ENCODE measurements at places on chromosomes 7 and 10.

DNA sequence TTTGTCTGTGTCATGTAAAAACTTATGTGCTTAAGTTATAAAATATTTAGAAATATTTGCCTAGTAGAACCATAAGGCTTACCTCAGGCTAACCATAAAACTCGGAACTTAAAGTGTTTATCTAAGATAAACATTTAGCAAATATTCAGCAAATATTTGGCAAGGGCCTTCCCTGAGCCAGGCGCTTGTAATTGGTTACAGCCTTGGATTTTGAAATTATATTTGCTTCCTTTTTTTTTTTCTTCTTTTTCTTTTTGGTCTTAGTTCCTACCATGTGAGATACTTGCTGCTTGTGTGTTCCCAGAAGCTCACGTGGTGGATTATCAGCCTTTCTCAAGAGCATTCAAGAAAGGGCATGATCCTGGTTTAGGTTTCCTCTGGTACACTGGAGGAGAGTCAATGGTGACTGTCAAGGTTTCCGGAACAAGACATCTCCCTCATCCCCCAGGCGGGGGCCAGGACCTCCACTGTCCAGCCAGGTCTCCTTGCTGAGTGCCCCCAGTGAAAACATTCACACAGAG lies 5.2 kb upstream of the BRI3 start:
- no peak overlapping the region for H3K4me3 ChIP-seq
- H3K27ac ChIP-seq: no peak overlapping the region
- no peaks in the 10 kb centered on the region for H3K36me3 ChIP-seq
- DNase-seq: no peak
- H3K4me1 ChIP-seq: peaks cover 7% of the 10 kb centered on the region

DNA sequence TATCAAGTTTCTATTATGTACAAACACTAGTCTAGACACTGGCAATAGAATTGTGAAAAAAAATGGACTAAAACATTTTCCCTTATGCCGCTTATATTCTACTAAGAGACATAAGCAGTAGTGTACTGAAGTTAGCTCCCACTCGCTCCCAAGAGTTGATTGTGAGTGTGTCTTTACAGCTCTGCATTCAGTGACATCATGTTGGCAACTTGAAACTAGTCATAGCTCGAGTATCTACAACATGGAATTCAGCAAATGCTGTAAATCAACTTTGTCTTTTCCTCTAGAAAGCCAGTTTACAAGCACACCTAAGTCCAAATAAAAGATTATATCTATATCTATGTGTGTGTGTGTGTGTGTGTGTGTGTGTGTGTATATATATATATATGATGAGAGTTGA lies 58.8 kb upstream of the MAGI2 start:
- H3K27ac ChIP-seq: no peak overlapping the region
- no peaks in the 10 kb centered on the region for H3K27me3 ChIP-seq

- no peak for DNase-seq
- H3K4me3 ChIP-seq: no peak overlapping the region
- H3K27ac ChIP-seq: no peak overlapping the region
- H3K36me3 ChIP-seq: no peaks in the 10 kb centered on the region
- H3K27me3 ChIP-seq: no peaks in the 10 kb centered on the region
- no peaks in the 10 kb centered on the region for H3K4me1 ChIP-seq
Measured at GRCh38 chr10:48948470-48949037, 8.9 kb upstream of the LRRC18 start.

DNA sequence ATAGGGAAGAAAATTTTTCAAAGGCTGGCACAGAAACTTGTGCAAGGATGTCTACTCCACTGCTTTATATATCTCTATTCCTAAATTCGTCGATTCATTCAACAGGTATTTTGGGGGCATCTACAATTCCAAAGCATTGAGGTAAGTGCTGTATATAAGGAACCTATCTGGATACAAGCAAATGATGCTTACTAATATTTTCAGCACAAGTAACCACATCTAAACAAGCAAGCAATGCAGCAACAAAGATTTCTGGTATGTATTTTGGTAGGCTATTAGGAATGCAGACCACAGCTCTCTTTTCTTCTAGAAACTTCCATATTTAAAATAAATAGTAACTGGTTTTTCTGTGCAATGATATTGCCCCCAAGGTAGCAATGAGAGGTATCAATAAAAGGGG lies 183.9 kb downstream of the SGMS1 start:
- H3K36me3 ChIP-seq: no peaks in the 10 kb centered on the region
- no peak for DNase-seq
- H3K27ac ChIP-seq: no peak overlapping the region
- no peak overlapping the region for H3K4me3 ChIP-seq
- no peaks in the 10 kb centered on the region for H3K27me3 ChIP-seq

DNA sequence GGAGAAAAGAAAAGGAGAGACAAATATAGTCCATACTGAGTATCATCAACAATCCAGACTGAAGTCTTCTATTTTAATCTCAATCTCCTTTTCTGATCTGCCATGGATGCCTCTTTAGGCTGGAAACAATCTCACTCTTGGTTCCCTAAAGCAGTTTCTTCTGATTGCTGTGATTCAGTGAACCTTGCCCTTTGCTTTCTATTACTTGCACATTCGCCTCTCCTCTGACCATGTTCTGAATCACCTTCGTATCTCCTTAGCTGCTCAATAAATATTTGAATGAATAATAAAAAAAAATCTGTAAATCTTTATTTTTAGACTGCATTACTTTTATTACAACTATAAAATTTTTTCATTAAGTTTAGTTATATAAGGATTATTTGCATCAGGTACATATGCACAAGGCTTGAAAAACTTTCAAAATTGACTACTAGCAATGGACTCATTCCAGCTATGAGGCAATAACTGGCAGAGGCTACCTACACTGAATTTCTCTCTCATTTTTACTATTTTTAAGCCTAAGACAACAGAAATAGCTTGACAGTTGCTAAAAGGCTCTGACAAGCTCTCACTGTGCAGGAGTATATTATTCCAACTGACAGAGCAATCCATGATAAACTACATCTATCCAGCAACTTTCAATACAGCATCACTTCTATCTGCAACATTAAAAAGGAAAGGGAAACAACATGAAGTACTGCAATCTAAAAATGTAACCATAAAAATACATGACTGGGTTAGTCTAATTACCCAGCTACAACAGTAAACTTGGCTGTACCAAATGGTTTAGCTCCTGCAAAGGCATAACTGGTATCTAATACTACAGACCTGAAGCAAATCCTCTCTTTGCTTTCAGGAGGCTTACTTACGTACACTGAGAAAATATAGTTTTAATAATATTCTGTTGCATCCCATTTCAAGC lies 25.6 kb downstream of the TM9SF3 start:
- H3K27me3 ChIP-seq: no peaks in the 10 kb centered on the region
- no peak overlapping the region for H3K27ac ChIP-seq
- H3K4me1 ChIP-seq: peaks cover 4% of the 10 kb centered on the region
- DNase-seq: no peak

DNA sequence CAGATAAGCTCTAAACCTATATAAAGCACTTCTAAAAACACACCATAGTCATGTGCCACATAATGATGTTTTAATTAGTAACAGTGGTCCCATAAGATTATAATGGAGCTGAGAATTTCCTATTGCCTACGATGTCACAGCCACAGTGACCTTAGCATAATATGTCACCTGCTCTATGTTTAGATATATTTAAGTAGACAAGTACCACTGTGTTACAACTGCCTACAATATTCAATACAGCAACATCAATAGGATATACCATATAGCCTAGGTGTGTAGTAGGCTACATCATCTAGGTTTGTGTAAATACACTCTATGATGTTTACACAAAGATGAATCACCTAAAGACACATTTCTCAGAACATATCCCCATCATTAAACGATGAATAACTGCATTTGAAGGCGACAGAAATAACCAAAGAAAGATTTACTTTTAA lies 24.5 kb downstream of the GPR22 start:
- no peaks in the 10 kb centered on the region for H3K27me3 ChIP-seq
- no peak overlapping the region for H3K27ac ChIP-seq
- DNase-seq: no peak
- no peaks in the 10 kb centered on the region for H3K36me3 ChIP-seq
- H3K4me3 ChIP-seq: no peak overlapping the region
- no peaks in the 10 kb centered on the region for H3K4me1 ChIP-seq

- H3K27me3 ChIP-seq: no peaks in the 10 kb centered on the region
- no peak overlapping the region for H3K27ac ChIP-seq
- no peak overlapping the region for H3K4me3 ChIP-seq
- H3K4me1 ChIP-seq: no peaks in the 10 kb centered on the region
- H3K36me3 ChIP-seq: no peaks in the 10 kb centered on the region
Measured at GRCh38 chr7:28654110-28654509, 241.8 kb downstream of the CREB5 start.

GRCh38 chr10:101297901-101298486 lies 56.0 kb upstream of the BTRC start:
- no peaks in the 10 kb centered on the region for H3K4me1 ChIP-seq
- DNase-seq: peak; percentile 48
- H3K4me3 ChIP-seq: no peak overlapping the region
- H3K27me3 ChIP-seq: peaks cover 5% of the 10 kb centered on the region

- DNase-seq: peak; percentile 35
- H3K27ac ChIP-seq: no peak overlapping the region
- no peaks in the 10 kb centered on the region for H3K36me3 ChIP-seq
- H3K4me1 ChIP-seq: no peaks in the 10 kb centered on the region
- no peak overlapping the region for H3K4me3 ChIP-seq
Measured at GRCh38 chr10:58513188-58514110, 777 bp downstream of the BICC1 start.

DNA sequence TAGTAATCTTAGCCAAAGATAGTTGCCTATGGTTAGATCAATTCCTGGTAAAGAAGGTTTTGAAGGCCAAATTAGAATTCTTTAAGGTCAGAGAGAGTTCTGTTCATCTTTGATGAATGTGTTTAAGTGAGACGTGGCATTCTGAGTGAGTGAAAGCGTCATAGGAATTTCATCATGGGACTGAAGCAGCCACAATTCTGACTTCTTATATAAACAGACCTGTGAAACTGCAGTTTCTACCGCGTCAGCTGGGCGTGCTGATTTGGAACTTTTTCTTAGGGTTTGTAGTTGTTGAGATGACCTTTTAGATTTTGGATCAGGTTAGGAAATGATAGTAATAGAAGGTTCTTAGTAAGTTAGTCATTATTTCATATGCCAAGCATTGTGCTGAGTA lies 103.8 kb downstream of the CNNM2 start:
- H3K27me3 ChIP-seq: no peaks in the 10 kb centered on the region
- no peaks in the 10 kb centered on the region for H3K4me1 ChIP-seq
- no peak overlapping the region for H3K4me3 ChIP-seq
- no peak overlapping the region for H3K27ac ChIP-seq
- no peak for DNase-seq
- H3K36me3 ChIP-seq: no peaks in the 10 kb centered on the region

- H3K4me1 ChIP-seq: no peaks in the 10 kb centered on the region
- H3K36me3 ChIP-seq: no peaks in the 10 kb centered on the region
- H3K4me3 ChIP-seq: no peak overlapping the region
Measured at GRCh38 chr10:114244126-114244525, 5.1 kb downstream of the VWA2 start.

DNA sequence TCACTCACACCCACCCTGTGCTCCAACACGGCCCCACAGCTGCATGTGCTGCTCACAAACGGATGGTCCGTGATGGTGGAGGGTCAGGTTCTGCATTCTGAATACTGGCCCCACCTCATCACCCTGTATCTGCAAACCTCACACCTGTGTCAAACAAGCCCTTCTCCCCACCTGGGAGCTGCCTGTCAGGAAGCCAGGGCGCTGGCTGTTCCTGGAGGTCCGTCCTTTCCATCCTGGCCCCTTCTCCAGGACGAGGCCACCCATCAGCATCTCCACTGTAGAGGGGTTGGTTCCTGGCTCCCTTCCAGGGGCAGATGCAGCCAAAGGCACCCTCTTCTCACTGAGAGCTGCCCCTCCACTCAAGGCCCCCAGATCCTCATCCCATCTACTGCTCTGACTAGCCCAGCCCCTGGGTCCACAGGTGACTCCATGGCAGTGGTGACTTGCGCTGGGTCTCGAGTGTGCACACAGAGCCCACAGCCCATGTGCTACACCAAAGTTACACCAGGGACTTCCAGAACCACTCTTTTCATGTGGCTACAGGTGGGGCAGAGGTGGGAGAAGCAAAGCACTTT lies 229.4 kb downstream of the TNS3 start:
- no peaks in the 10 kb centered on the region for H3K36me3 ChIP-seq
- no peak overlapping the region for H3K27ac ChIP-seq
- H3K4me3 ChIP-seq: no peak overlapping the region
- DNase-seq: no peak
- no peaks in the 10 kb centered on the region for H3K4me1 ChIP-seq
- H3K27me3 ChIP-seq: no peaks in the 10 kb centered on the region

DNA sequence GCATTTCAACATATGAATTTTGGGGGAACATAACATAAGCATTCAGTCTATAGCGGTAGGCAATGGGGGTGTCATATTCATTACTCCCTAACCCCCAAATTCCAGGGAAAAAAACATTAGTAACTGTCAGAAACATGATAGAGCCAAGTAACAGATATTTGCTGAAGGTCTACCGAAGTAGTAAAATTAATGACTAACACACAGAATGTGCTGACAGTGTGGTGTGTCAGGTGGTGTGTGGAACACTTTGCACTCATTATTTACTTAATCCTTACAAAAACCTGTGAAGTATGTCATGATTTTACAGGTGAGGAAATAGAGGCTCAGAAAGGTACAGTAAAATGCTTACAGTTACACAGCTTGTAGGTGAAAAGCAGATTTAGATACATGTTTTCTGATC lies 85.4 kb upstream of the RHOBTB1 start:
- H3K27ac ChIP-seq: no peak overlapping the region
- H3K27me3 ChIP-seq: no peaks in the 10 kb centered on the region
- no peaks in the 10 kb centered on the region for H3K4me1 ChIP-seq
- no peak overlapping the region for H3K4me3 ChIP-seq
- no peaks in the 10 kb centered on the region for H3K36me3 ChIP-seq

DNA sequence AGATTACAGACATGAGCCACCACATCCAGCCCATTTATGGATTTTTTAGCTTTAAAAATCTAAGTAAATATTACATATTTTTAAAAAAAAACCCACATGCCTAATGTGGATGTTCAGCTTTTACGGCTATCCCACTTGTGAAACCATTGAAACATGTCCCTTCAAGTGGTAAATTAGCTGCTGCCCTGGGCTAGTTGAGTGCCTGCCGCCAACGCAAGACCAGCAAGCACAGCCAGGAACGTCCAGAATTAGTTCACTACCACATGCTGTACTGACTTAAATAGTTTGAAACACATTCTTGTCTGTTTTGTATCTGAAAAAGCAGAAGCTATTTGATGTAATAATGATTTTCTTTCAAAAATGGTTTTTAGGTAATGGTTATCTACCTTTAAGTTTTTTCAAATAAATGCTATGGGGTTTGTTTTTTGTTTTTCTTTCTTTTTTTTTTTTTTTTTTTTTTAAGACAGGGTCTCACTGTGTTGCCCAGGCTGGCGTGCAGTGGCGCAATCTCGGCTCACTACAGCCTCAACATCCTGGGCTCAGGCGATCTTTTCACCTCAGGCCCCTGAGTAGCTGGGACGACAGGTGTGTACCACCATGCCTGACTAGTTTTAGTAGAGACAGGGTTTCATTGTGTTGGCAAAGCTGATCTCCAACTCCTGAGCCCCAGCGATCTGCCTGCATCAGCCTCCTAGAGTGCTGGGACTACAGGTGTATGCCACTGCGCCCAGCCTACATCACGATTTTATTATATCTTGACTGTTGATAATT lies 57.0 kb downstream of the KLRG2 start:
- H3K36me3 ChIP-seq: peaks cover 10% of the 10 kb centered on the region
- H3K27me3 ChIP-seq: no peaks in the 10 kb centered on the region
- H3K4me3 ChIP-seq: no peak overlapping the region
- DNase-seq: no peak
- H3K4me1 ChIP-seq: no peaks in the 10 kb centered on the region

Measured in CD8-positive, alpha-beta memory T cell (primary cell).